Neural progenitor cell (in vitro differentiated cells): ENCODE measurements at places on chromosomes 5 and 9.

- DNase-seq: peak; percentile 66
These were observed 85.1 kb downstream of the BRINP1 start for GRCh38 chr9:119284118-119284517.

GRCh38 chr5:155943516-155944407 lies 383.2 kb upstream of the SGCD start:
- peak; percentile 74 for DNase-seq

DNA sequence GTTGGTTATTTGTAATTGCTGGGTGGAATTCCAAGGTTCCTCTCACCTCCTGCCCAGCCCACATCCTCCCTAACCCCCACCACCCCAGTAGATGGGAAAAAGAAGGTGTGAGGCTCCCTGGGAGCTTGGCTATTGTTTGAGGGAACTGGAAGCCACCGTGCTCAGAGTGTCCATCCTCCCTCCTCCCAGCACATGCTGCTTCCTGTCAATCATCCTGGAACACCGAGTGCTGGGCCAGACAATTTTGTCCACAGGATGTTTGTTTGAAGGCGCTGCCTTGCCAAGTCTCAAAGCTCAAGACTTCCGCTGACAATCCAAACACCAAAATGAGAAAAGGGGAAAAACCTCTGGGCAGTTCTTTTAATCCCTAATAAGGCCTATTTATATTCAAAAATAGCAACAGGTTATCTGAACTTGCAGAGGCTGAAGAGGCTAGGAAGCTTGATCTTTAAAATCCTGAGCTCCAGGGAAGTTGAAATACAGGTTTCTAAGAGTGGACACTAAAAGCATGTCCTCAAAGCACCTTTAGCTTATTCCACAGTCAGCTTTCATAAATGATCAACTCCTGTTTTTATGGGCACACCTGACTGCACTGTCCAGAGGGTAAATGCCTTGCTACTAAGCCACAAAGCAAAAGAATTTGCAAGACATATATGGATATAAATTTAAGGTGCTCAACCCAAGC lies 286.7 kb downstream of the NFIB start:
- no peak for DNase-seq

GRCh38 chr5:67815455-67816391 lies 399.8 kb upstream of the PIK3R1 start:
- DNase-seq: no peak

DNA sequence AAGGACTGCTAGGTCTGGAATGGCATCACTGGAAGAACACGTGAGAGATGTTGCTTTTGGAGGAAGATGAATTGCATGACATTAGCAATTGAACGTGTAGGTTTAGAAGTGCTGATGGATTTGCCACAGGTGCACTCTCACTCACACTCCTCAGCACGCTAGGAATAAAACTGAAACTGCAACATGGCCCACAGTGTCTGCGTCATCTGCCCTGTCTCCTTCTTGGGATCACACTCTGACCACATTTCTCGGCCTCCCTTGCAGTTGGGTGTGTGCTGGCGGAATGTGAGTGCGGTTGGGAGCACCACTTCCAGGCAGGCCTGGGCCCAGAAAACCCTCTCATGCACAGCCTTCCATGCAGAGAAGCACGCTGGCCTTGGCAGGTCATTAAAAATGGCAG lies 152.8 kb upstream of the LHFPL2 start:
- no peak for DNase-seq

DNA sequence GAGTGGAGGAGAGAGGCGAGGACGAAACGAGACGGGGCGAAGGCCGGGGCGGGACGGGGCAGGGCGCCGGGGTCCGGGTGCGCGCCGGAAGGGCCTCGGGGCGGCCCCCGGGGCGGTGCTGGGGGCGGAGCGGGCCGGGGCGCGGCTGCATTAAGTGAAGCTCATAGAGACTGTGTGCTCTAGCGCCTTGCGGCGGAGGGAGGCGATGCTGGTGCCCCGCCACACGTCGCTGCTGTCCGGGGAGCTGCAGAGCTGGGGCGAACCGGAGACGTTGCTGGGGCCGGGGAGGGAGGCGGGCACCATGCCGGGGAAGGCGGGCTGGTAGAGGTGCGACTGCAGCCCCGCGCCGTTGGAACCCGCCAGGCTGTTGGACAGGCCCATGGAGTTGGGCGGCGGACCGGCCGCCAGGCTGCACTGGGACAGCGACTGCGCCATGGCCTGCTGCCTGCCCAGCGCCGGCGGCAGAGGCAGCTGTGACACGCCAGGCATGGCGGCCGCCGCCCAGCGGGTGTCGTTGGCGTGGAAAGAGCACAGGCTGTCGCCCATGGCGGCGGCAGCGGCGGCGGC lies 8.3 kb downstream of the OTP start:
- DNase-seq: peak; percentile 86

DNA sequence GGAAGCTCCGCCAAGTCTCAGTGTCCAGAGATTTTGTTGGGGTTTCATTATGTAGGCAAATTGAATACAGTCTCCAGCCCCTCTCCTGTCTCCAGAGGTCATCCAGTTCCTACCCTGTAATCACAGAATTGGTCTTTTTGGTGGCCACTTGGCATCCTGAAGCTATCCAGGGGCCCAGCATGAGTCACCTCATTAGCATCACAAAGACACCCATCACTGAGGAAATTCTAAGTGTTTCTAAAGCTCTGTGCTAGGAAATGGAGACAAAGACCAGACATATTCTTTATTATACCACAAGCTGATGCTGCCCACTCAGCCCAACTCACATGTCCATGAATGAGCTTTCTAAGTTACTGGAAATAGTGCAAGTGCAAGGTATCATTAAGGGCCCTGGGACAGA lies 229.9 kb downstream of the DOCK8 start:
- DNase-seq: peak; percentile 20

- DNase-seq: peak; percentile 27
These were observed 4.2 kb downstream of the DOCK2 start for GRCh38 chr5:169641253-169641652.

DNA sequence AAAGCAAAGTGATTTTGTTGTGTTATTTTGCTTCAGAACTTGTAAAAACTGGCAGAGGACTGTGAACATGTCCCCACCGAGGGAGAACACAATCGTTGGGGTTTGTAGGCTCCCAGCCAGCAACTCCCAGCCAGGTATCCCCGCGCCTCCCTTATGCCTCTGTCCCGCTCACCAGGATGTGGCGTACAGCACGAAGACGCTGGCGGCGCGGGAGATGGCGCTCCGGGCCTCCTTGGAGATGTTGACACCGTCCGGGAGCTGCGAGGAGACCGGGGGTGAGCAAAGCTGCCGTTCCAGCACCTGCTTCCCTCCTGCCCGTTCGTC lies 630 bp downstream of the POLE3 start:
- DNase-seq: no peak

DNA sequence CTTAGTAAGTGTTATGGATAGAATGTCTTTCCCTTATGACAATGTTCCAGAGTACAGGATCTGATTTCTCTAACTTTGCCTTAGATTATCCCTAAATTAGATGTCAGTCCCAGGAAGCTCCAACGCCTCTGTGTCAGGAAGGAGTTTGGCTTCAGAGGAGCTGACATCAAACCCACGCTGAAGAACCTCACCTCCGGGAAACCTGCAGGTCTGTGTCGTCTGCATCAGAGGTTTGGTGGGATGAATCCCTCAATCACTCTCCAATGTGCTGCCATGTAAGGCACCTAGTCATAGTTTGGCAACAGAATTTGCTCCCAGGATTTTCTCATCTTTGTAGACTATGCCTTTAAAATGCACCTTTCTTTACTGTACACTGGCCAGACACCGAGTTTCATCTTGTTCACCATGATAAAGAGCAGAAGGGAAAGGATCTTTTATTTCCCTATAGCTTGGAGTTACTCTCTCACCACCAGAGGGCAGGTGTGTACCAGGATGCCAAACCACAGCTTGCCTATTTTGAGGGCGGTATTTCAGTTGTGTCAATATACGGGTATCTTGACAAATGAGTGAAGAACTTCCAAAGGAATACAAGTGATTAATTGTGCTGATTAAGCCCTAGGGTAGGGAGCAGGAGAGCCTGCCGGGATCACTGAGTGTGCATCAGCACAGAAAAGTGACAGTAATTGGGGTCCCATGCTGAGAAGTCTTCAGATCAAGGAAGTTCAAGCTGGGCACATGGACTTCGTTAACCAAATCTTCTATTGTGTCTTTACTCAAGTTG lies 23.4 kb downstream of the MINAR2 start:
- DNase-seq: peak; percentile 81

DNA sequence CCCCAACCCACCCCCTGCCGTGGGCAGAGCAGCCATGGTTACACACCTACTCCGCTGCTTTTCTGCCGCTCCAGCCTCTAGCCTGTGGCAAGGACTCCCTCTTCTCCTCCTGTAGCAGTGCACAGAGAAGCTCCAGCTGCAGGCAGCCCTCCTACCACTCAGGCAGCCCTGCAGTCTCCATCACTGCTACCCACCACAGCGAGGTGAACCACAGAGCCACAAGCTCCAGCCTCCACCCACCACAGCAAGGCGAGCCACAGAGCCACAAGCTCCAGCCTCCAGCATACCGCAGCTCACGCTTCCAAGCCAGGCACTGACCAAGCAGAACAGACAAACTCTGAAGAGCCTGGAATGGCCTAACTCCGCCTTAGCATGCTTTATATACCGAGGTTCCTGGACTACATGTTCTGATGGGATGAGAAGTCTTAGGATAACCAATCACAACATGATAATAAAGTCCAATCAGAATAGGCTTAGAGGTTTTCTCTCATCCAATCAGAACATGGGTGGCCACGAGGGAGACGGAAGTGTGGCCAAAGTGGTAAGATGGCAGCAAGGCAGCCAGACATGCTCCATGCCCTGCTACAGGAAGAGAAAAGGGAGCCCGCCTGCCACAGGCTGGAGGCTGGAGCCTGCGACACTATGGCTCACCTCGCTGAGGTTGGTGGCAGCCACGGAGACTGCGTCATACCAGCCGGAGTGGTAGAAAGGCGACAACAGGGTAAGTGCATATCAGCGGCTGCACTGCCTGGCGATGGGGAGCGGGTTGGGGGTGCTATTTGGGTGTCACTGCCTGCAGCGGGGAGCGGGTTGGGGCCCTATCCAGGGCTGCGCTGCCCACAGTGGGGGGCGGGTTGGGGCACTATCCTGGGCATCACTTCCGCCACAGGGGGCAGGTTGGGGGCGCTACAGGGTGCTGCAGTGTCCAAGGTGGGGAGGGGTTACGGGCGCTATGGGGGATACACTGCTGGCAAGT lies 75.8 kb upstream of the PCAT7 start:
- no peak for DNase-seq

DNA sequence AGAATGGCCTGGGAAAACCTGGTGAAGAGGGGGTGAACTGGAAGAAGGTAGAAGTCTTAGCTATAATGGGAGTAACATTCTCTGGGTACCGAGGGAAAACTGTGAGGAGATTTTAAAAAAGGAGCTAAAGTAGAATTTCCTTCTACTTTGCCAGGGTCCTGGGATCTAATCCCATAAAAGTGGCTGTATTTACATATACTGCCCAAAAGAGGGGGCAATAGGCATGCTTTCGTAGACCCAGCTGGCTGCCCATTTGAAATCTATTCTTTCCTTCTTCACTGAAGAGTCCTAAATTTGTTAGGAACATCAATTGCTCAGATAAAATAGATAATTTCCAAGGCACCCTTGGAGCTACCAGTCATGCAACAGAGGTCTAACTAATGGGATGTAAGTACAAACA lies 159.2 kb downstream of the CDC42SE2 start:
- peak; percentile 56 for DNase-seq

- DNase-seq: no peak
These were observed 48.5 kb downstream of the MAMDC2 start for GRCh38 chr9:70092190-70092589.

DNA sequence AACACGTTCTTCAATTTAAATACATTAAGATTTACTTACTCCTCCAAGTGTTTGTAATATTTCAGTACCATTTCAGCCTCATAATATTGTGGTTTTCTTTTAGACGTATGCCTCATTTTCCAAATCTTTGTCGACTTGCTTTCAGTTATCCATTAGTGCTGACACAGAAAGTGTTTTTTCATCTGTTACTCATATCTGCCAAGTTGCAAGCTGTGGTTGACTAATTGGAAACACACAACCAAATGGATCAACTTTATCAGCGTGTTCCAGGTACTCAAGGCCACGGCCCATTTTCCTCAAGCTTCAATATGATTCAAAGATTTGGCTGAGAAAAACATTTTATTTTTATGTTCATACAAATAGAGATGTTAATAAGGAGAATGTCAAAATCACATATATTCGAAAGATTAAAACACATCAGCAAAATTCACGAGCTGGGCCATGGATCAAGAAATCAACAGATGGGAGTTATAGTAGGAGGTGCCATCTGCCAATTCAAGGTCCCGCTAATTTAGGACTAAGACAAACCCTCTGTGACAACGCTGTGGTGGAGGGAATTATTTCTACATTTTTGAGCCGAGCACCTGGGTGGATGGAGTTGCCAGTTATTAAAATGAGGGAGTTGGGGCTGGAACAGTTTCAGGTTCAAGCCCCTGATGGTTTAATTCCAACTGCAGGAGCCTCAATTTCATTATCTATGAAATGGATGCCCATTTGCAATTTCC lies 27.2 kb upstream of the CCNJL start:
- no peak for DNase-seq

DNA sequence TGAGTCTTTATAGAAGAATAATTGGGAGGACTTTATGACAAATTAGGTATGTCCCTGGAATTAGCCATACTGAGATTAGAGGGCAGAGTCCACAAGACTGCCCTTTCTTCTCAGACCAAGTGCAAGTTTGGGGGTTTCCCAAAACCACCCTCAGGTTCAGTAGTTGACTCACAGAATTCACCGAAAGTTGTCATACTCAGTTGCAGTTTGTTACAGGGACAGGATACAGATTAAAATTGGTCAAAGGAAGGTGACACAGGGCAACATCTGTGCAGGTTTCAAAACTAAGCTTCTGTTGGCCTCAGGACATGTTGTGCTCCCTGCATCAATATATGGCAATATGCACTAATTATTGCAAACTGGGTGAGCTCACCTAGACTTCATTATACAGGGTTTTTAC lies 3.8 kb downstream of the RANBP17 start:
- DNase-seq: no peak

DNA sequence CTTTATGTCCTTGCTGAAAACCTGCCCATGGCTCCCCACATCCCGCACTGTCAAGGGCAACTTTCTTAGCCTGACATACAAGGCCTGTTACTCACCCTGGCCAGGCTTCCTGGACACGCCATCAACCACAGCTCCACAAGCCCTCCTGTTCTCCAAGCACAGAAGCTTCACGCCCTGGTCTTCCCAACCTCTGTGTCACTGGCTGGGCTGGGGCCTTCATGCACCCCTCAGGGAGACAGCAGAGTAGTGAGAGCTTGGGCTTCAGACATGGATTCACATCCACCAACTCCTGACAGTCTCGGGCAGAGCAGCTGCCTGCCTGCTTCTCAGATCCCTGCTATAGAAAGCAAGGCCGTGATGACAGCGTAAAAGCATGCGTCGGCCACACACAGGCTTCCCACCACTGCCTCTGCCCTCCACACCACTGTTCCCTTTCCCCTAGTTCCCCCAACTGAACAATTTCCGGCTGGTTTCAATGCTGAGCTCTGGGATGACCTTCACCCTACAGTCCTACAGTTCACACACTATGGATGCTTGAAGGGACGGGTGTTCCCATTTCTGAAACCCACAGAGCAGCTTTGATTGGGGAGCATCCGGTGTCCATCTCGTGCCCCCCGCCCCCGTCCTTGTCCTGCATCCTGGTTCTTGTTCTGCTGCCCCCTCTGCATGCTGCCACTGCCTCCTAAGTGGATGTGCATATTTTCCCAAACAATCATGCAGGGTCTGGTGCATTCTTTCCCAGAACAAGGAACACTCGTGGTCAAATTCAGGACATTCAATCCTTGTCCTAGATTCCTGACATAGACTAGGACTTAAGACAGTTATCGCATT lies 33.4 kb upstream of the ADAMTS2 start:
- DNase-seq: no peak
